DMS53 (cell line): ENCODE measurements at places on chromosomes 4 and X.

DNA sequence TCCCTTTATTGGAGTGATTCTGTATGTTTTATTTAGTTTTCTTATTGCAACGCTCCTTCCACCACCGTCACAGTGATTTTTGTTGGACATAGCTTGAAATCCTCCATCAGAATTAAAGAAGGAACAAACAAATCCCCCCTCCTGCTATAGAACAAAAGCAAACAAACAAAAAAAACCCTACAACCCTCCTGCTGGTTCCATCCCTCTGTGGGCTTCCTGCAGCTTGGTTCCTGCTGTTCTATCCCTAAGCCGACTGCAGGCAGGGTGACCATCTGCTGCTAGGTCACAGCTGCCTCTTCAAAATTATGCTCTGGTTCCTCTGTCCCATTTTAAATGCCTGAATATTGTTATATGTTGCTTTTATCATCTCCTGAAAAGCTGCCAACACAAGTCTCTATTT lies 116.8 kb upstream of the AGA start:
- DNase-seq = no peak

DNA sequence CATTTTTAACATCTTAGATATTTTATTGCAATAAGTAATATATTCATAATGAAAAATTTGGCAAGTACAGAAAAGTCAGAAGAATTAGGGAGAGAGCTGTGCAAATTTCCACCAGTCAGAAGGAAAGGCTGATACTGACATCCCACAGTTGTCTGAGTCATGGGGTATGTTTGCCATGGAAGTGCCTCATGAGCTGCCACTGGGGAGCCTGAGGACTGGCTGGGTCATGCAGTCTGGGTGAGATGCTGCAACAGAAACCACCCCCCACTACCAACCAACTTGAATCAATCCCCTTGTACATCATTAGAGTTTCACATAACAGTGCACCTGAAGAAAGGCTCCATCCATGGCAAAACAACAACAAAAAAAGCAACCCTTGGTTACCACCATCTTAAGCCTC lies 45.2 kb upstream of the ENPP6 start:
- DNase-seq = no peak

DNA sequence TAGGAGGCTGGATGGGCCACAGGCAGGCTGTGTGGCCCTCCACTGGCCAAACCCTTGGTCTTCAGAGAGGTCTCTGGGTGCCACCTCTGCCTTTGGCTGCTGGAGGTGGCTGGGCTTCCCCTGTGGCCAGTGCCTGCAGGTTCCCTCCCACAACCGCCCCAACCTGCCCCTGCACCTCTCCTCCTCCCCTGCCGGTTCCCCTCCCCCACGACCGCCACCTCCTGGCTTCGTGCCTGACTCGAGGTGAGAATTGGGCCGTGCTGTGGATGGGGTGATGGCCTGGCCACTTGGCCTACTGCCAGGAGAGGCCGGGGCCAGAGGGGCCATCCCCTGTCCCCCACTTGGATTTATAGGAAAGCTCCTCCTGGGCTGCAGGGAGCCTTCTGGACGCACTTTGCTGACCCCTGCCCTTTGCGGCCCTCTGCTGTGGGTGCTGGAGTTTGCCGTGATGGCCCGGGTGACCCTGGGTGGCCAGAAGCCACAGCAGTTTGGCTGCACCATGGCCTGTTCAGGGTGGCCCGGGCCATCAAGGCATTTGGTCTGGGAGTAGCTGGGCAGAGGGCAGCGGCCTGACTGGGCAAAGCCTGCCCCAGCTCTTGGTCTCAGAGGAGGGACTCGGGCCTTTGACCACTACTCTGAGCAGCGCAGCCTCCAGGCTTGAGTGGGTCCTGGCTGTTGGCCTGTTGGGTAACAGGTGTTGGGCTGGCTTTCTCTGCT lies 3.8 kb downstream of the NAT8L start:
- peak; percentile 40 for DNase-seq

DNA sequence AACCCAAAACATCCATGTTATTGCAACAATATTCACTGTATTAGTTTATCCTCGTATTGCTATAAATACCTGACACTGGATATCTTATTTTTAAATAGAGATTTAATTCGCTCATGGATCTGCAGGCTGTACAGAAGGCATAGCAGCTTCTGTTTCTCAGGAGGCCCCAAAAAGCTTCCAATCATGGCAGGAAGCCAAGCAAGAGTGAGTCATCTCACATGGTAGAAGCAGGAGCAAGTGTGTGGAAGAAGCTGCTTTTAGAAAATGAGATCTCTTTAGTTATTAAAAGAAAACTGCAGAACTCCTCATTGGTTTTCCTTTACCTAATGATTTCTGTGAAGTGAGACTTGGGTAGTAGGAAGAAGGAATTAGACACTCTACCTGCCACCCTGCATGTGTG lies 16.4 kb downstream of the ZNF732 start:
- peak; percentile 42 for DNase-seq

- peak; percentile 48 for DNase-seq
Observed at GRCh38 chrX:13506574-13506973, 62.8 kb upstream of the EGFL6 start.

GRCh38 chr4:141759796-141760425 lies 123.5 kb downstream of the IL15 start:
- peak; percentile 8 for DNase-seq

GRCh38 chrX:5683996-5684395 lies 544.7 kb downstream of the NLGN4X start:
- DNase-seq = no peak

GRCh38 chrX:114584375-114584943 lies 573 bp downstream of the HTR2C start:
- DNase-seq = peak; percentile 64

- DNase-seq = peak; percentile 56
Observed at GRCh38 chr4:17347445-17347844, 164.4 kb downstream of the QDPR start.

DNA sequence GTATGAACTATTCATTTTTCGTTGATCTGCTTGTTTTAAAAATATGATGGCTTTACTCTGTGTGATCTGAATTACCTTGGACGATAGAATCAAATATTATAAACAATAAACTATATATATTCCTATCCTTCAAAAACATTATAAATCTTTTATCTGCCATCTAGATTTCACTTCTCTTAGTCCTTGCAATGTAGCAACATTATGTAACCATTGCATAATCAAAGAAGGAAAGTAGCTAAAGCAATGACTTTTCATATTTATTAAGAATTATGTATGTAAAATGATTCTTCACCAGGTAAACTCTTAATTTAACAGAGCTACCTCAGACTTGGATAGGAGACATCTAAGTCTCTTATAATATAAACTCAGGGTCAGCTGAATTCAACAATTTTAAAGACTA lies 210.5 kb downstream of the ADAMTS3 start:
- no peak for DNase-seq

GRCh38 chr4:96986816-96987215 lies 1146.9 kb downstream of the PDHA2 start:
- DNase-seq = no peak

DNA sequence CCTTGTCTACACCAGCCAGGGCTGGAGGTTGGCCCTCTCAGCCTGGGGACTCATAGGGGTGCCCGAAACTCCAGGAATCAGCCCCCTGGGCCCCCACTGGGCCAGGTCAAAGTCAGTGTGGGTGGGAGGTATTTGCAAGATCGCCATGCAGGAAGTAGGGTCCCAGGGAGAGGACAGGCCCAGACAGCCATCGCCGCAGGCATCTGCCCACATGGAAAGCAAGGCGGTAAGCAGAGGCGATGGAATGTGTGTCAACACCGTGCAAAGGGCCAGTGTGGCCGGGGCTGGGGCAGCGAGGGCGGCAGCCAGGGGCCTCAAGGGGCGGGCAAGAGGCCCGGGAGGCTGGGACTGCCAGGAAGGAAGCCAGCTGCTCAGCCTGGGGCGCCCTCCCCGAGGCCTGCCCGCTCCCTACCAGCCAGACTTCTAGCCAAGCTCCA lies 19.3 kb upstream of the DUSP9 start:
- DNase-seq = peak; percentile 29

GRCh38 chr4:113761620-113762185 lies at the start of gene CAMK2D:
TSS of gene CAMK2D (minus strand) at chr4:113761738. CDS start at chr4:113761068, 670 bp downstream.
- peak; percentile 90 for DNase-seq

GRCh38 chr4:98680806-98681205 lies 22.4 kb upstream of the TSPAN5 start:
- DNase-seq = no peak
